Fibroblast of skin of left quadriceps (primary cell): ENCODE measurements at places on chromosomes 16 and 17.

GRCh38 chr16:47705266-47705665 is 244.1 kb downstream of the PHKB start:
- no peak for DNase-seq

DNA sequence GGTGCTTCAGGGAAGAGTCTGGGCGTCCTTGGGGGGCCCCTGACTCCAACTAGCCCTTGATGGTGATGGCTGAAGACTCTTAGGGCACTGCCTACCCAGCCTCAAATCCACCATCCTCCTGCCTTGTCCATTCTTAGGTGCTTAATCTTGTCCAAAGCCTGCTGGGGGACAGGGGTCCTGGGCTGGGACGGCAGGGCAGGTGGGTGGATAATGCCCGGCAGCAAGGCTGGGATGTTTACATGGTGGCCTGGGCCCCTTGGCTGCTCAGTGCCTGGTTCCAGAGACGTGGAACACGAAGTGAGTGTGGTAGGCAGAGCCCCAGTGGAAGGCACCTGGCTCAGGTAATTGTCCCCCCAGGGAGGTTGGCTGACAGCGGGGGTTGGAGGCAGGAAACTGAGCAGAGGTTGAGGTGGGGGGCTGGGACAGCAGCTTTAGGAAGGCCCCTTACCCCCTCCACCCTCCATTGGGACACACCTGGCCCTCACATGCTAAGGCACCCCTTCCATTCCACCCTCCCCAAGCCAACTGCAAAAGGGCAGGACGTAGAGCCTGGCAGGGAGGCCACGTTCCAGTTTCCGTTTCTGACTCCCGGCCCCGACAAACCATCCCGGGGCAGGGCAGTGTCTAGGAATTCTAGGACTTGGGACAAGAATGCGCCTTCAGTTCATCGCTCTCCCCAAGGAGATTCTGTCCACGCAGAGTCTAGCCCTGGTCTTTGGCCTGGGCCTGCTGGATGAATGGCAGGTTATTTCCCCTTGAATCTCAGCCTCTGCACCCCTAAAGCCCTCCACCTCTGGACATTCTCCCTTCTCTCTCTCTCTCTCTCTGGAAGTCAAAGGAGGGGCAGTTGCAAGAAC is 1.9 kb downstream of the FOXJ1 start:
- DNase-seq: no peak

DNA sequence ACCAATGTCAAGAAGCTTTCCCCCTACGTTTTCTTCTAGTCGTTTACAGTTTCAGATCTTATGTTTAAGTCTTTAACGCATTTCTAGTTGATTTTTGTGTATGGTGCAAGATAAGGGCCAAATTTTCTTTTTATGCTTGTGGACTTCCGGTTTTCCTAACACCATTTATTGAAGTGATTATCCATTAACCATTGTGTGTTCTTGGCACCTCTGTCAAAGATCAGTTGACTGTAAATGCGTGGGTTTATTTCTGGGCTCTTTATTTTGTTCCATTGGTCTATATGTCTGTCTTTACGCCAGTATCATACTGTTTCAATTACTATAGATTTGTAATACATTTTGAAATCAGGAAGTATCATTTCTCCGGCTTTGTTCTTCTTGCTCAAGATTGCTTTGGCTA is 49.5 kb downstream of the CEP112 start:
- no peak for DNase-seq

DNA sequence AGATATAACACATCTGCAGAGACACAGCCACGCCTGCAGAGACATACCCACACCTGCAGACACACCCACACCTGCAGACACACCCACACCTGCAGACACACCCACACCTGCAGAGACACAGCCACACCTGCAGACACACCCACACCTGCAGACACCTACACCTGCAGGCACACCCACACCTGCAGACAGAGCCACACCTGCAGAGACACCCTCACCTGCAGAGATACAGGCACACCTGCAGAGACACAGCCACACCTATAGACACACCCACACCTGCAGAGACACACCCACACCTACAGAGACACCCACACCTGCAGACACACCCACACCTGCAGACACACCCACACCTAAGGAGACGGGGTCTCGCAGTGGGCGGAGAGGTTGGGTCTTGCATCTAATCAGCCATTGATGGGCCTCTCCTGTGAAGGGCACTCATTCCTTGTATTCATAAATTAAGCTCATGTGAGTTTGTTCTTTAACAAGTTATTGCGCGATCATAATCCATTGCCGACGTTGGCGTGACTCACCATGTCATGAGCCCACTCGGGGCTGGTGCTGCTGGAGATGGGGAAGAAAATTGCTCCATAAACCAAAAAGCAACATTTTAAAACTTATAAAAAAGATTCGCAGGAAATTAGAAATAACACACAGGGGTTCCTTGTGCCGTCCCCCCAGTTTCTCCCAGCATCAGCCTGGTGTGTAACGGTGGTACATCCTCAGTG is 28.9 kb upstream of the CDH15 start:
- no peak for DNase-seq

- DNase-seq: no peak
Observed at GRCh38 chr17:82608816-82609215, 39.4 kb downstream of the WDR45B start.

GRCh38 chr16:53898993-53899392 is 195.0 kb downstream of the FTO start:
- no peak for DNase-seq

DNA sequence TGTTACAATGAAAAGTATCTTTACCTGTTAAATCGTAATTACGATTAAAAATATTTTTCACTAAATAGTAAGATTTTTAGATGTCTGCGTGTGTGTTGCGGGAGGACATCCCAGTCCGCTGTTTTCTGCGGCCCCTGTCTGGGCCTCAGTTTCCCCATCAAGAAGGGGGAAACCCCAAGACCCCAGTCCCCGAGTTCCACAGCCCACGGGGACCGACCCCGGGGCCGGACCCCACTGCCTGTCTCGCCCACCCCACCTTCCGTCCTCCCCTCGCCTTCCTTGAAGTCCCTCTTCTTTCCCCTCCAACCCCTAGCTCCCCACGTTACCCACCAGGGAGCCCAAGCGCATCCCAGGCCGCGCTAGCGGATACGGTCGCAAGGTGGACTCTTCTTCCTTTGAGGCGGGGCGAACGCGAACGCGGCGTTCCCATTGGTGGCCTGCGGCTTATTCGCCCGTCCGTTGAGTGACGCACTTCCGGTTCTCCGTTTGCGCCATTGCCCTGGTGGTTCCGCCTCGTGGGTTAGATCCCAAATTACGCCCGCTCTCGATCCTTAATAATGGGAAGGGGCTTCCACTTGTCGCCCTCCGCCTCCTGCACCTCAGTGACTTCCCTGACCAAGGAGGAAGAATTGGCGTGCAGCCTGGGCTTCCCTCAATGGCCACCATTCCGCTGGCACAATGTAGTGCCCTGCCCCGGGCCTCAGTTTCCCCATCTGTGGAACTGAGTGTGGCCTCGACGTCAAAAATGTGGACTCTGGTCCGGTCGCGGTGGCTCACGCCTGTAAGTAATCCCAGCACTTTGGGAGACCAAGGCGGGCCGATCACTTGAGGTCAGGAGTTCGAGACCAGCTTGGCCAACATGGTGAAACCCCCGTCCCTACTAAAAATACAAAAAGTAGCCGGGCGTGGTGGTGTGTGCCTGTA is at the start of gene NSMCE1:
NSMCE1 (minus strand) TSS at position 397 of the 924 bp plus-strand sequence. CDS start 11,202 bp downstream, outside the sequence.
- DNase-seq: peak; percentile 92

DNA sequence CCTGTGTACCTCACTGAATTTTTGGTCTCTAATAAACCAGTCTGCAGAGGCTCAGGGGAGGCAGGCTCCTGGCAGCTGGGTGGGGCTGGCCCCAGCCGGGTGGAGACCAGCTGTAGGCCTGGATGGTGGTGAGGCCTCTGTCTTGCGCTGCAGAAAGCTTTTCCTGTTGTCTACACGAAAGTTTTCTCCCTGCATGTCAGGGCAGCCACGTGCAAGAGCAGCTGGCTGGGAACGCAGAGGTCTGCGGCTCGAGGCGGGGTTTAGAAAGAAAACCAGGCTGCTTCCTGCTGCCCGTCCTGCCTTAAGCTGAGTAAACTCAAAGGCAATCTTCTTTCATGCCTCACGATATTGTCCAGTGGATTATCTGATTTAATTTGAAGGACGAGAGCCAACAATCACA is 2.4 kb downstream of the SERPINF1 start:
- peak; percentile 33 for DNase-seq

DNA sequence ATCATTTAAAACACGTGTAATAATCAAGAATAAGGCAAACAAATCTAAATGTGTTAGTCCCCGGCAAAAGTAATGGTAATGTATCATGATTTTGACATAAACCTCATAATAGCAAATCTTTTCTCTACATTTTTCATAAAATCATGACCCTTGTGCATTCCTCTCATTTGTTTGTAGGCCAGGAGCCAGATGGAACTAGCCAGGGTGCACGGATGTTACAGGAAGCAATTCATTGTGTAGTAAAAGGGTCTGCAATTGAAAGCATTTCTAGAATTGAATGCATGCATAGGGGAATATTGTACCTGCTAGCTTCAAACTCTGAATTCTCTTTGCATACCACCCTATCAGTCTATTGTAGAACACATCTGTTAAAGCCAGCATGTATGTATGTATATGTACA is 66.6 kb downstream of the CNTNAP4 start:
- no peak for DNase-seq

- DNase-seq: no peak
Observed at GRCh38 chr16:80846680-80847079, 42.3 kb upstream of the CDYL2 start.

DNA sequence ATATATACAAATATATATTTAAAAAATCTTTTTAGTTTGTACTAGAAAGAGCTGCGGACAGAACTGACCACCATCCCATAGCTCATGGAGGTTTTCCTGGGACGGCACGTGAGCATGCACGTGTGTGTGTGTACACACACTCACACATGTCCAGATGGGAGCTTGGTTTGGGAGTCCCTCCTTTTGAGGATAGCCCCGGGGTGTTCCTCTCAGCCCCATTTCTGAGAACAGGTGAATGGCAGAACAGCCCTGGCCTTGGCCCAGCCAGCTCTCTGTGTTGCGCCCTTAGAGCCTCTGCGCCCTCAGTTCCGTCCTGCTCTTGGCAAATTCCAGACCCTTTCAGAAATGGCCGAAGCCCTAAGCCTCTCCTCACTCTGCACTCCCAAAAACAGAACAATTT is 70.1 kb downstream of the AMFR start:
- no peak for DNase-seq

DNA sequence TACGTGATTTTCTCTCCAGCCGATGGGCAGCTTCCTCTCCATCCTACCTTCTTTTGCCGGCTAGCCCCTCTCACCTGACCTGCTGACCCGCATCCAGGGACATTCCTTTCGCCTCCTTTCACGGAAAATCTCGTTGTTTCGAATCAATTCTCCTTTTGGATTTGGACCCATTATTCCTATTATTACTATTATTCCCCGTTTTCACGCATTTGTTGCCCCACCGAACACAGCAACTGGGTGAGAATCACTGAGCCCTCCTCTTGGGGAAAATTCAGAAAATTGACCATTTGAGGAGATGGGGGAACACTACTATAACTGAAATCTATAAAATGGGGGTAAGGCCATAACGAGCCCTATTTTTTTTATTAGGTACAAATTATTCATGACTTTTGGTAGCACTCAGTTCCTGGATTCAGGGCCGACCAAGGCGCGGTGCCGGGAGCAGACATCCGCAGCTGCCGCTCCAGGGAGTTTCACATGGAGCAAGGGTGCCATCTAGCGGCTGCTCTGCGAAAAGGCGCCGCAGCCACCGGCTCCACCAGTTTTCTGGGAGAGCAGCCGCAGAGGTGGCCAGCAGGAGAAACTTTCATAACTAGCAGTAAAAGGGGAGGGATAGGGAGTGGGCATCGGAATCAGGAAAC is 3.3 kb upstream of the HOXB8 start:
- DNase-seq: peak; percentile 61

DNA sequence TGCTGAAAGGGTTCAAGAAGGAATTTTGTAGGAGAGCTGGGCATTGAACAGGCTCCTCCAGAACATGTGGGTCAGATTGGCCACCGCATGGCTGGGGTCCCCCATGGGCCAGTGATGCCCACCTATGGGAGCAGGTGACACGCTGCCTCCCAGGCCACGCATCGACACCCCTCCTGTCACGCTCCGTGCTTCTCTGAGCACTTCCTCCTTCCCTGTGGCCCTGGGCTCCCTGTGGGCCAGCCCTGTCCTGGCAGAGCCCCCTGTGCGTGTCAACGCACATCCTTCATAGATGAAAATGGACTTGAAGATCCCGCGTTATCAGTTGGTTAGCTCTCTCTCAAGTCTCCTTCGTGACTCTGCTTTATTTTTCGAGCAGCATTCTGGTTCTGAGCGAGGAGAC is 160.3 kb downstream of the RPTOR start:
- DNase-seq: no peak

GRCh38 chr17:10075919-10076318 is 122.5 kb downstream of the GAS7 start:
- DNase-seq: no peak

DNA sequence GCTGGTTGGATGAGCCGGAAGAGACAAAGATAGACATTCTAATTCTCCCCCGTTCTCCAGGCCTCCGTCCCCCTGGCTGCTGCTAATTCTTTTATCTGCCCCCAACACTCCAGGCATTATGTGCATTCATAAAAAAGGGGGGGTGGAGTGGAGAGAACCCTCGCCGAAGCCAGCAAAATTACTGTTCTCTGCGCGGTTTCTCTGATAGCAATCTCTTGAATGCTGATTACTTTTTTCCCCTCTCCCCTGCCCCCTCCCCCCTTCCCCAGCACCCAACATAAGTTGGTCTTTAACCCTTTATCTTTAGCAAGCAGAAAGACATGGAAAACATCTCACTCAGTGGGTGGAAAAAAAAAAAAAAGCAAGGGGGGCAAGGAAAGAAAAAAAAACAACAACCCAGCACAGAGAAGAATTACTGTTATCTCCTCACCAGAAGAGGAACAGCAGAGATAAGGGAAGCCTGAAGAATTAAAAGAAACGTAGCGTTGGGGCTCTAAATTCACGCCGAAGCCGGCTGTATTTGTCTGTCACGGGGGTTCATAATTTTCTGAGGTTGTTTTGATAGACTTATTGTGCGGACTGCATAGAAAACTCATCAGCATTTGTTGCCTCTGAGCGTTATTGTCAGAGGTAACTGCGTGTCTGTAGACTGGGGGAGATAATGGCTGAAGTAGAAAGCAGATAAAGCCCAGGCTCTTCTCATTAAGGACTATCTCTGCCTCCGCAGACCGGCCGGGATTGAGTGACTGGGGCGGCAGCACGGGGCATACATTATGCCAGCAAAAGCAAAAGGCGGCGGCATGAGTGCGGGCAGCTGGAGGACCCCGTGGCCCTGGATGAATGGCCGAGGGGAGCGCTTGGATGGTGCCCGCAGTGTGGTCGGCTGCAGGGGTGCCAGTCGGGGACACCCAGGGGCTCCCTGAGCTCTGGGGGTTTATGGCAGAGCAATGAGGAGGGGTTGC is 126.9 kb downstream of the MRM1 start:
- no peak for DNase-seq

GRCh38 chr16:48335961-48336360 is 49.3 kb downstream of the SIAH1 start:
- DNase-seq: peak; percentile 62

DNA sequence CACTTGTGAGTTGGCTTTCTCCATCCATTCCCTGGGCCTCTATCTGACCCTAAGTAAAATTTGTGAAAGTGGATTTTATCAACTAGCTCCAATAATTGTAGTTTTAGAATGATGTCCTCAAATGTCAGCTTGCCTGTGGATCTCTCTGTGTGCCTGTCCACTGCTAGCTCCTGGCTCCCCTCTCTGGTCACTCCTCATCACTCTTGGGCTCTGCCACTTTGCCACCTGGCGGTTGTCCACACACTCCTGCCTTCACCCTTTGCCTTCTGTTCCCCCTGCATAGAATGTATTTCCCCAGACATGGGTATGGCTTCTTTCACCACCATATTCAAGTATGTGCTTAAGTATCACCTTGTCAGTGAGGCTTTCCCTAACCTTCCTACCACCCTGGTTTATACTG is 19.8 kb downstream of the ANKFN1 start:
- DNase-seq: no peak
